Stimulated activated CD4-positive, alpha-beta T cell treated with anti-CD3 and anti-CD28 coated beads, TNF-alpha, amount 100 ng/mL, for 1 hour (primary cell): ENCODE measurements at places on chromosomes 12 and 14.

DNA sequence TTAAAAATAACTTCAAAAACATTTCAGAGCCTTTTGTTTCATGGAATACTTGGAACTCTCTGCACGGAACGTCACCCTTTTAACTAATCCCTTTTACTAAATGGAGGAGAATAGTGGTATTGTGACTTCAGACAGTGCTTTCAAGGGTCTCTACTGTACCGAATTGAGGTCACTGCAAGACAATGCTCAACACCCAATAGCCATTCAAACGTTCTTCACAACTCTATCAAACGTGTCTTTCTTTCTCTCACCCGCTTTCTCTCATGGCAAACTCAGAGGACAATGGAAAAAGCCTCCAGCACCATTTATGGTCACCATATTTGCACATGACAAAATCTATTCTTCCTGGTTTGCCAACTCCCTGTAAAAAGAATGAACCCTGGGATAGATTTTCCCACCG is 132.1 kb upstream of the SOX5 start:
- no peak for DNase-seq

DNA sequence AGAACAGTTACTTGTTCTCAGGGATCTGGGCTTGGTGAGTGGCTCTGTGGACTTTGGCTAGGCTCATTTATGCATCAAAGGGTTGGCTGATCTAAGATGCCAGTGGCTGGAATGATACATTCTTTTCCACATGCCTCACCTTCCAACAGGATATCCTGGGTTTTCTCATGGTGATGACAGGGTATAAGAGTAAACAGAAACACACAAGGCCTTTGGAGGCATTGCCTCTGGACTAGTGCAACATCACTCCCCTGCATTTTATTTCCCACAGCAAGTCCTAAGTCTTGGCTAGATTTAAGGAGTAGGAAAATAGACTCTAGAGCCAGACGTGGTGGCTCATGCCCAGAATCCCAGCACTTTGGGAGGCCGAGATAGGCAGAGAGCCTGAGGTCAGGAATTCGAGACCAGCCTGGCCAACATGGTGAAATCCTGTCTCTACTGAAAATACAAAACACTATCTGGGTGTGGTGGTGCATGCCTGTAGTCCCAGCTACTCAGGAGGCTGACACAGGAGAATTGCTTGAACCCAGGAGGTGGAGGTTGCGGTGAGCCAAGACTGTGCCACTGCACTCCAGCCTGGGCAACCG is 47.9 kb downstream of the RPH3A start:
- DNase-seq, result no peak

DNA sequence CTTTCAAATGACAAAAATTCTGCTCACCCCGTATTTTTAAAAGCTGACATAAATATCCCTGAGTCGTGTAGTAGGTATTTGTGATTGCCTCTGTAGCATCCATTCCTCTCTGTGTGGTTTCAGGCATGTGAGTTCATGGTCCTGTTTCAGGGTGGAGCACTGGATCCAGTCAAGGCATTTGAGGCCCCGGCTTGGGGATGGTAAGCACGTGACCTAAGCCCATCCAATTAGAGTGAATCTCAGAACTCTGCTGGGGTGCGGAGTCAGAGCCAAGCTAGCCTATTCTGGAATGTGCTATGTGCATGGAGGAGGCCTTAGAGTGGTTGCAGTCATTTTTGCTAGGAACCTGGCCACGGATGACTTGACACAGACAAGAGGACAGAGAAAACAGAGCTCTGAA is 4.3 kb upstream of the CSRP2 start:
- DNase-seq, result no peak

- no peak for DNase-seq
Observed at GRCh38 chr12:24864796-24865125, 84.1 kb downstream of the BCAT1 start.

DNA sequence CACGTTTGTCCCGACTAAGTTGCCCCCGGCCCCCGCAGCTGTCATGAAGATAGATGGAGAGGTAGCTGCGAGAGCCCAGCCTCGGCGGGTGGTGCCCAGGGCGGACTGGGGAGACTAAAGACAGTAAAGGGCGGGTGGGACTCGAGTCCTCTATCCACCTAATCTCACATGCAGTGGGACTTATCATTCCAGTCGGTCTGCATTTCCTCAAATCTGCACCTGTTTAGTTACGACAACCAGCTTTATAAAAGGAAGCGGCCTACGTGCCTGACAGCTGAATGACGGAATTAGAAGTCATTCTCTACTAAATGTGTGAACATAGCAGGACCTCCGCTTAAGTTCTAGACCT is 109.8 kb upstream of the EGLN3 start:
- no peak for DNase-seq

GRCh38 chr12:11580125-11580751 is 69.2 kb upstream of the ETV6 start:
- no peak for DNase-seq

DNA sequence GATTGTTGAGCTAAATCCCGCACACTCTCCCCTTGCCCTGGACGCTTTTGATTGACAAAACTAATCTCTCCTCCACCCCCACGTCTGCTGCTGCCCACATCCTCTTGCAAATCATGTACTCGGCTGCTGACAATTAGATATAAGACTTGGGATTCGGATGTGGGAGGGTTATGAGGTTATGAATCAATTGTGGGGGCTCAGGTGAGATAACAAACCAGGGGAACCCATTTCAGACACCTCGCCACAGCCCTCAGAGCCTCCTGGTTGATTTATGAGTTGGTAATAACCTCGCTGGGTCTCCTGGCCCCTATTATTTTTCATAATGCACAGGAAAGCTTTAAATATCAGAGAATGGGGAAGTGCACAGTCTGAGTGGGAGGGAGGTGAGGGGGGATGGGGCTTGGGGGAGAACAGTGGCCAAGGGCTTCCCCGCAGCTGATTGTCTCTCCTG is 449.9 kb downstream of the DPF3 start:
- no peak for DNase-seq

DNA sequence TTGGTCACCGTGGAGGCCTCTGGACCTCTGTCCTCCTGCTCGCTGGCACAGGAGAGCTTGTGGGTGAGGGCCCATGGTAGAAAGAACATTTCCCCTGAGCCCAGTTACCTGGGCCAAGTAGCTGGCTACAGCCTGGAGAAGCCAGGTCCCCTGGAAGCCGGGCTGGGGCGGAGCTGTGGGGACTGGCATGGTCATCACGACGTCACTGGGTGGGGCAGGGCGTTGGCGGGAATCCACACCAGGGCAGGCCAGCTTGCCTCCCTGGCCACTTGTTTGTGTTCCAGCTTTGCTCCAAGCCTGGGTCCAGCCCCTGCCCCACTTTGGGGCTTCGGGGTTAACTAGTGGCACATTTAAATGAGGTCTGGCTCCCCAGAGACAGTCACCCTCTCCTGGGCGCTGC is 35.0 kb upstream of the SLC24A4 start:
- DNase-seq, result no peak

GRCh38 chr12:9799961-9800360 is 27.3 kb upstream of the KLRF1 start:
- DNase-seq, result no peak

DNA sequence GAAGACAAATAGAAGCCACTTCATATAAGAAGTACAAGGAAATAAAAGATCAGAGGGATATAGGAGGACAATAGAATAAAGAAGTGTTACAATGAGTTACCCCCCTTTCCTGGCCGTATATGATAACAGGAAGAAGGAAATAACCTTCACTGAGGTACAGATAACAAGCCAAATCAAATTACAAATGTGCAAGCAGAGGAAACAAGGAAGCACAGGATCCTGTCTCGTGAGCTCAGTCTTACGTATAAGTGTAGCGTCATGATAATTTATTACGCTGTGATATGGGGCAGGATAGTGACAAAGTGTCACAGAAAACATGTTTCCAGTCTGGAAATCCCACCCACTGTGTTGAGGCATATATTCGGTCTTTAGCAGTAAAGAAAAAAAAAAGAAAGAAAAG is 26.5 kb downstream of the CRACR2A start:
- no peak for DNase-seq
